ENCODE measurements at places on chromosomes 7 and 10. TPM values are rescaled to one million over a fixed set of nuclear protein-coding genes. Genes with fewer than 3 reads are reported as not detected.

Gene OLAH
- not detected for polyA plus RNA-seq

Gene RAMP3
- polyA plus RNA-seq = 5.6 TPM

- no peak for DNase-seq
Measured at GRCh38 chr10:73639286-73639685, 2.0 kb downstream of the MYOZ1 start.

GRCh38 chr10:119396709-119397071 is 145.8 kb downstream of the RGS10 start:
- no peak for DNase-seq

DNA sequence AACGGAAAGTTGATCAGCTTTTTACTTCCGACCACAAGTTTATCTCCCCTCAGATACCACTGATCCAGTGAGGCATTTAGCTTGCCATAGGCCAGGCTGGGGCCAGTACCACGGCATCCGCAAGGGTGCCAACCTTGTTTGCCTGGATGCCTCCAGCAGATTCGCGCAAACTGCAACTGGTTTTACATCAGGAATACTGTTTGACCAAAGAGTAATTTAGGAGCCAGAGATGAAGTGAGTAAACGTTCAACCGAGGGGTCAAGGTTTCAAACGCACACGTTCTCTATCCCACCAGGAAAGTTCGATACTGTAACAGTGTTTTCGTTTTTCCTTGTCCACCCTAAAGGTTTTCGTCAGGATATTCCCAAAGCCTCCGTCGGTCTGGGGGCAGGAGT is 266 bp upstream of the MDFIC start:
- peak; percentile 30 for DNase-seq

DNA sequence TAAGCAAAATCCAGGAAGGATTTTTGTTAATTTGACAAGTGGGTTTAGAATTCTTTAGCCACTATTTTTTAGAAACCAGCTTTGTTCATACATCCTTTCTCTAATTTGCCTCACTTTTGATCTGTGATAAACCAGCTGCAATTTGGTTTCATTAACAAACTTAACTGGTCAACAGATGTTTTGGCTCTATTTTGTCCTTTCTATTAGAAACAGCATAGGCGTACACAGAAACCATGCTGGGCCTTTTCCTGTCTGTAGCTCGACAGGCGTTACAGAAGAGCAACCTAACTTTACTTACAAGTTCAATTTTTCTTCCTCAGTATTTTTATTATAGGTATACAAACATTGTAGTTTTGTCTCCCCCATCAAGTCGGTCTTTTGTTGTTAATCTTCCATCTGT is 28.2 kb downstream of the KAT6B start:
- no peak for DNase-seq

DNA sequence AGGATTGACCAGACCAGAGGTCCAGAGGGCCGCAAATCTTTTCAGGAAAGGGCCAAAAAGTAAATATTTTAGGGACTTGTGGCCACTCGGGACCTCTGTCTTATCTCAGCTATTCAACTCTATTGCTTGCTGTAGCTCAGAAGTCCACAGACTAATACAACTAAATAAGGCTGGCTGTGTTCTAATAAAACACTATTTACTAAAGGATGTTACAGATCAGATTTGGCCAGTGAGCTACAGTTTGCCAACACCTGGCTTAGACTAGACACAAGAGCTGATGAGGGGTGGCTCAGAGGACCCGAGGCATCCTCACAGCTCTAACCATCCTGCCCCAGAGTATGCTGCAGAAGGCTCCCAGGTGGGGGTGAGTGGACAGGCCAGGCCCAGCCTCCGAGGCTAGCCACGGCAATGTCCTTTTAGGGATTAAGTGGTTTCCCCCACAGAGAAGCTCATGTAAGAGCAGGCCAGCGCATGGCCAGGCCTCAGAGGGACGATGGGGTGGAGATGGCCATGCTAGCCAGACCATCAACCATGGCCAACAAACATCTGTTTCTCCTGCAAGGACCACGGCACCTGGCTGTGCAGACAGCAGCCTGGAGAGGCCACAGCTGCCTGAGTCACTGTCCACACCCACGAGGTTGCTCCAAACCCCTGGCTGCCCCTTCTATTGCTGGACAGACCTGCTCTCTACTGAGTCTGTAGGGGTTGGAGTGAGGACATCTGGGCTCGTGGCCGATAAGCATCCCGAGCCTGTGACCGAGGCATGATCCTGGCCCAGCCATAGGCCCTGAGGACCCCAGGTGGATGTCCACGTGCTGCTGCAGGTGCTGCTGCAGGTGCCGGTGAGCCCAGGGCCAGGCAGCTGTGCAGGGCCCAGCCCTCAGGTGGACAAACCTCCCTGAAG is 76.5 kb downstream of the AFAP1L2 start:
- DNase-seq = peak; percentile 74

DNA sequence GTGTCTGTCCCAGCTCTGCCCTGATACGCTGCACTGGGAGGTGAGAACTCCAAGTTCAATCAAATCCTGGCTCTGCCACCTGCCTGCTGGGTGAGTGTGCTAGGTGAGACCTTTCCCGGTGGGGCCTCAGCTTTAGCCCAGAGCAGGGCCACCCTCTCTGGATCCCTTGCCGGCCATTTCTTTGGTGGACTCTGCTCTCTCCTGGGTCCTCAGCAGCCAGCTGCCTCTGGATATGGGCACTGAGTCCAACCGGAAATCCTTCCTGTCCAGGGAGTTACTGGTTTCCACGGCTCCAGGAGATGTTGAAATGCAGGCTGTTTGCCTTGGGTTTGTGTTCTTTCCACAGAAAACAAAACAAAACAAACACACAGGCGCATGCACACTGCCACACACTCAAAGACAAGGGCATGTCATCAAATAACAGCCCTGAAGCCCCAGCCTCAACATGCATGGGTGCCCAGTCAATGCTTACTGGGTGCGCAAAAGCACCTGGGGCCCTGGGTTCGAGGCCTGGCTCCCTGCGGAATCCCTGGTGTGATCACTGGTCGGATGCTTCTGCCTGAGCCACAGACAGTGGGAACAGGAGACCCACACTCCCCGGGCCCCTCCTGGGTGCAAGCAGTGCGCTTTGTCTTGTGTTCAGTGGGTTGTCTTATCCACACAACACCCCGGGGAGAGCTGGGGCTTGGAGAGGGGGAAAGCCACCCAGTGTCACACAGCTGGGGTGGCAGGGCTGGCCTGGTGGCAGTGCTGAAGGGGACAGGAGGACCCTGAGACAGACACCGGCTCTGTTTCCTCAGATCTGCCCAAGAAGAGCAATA is 33.1 kb downstream of the PPIF start:
- peak; percentile 76 for DNase-seq

DNA sequence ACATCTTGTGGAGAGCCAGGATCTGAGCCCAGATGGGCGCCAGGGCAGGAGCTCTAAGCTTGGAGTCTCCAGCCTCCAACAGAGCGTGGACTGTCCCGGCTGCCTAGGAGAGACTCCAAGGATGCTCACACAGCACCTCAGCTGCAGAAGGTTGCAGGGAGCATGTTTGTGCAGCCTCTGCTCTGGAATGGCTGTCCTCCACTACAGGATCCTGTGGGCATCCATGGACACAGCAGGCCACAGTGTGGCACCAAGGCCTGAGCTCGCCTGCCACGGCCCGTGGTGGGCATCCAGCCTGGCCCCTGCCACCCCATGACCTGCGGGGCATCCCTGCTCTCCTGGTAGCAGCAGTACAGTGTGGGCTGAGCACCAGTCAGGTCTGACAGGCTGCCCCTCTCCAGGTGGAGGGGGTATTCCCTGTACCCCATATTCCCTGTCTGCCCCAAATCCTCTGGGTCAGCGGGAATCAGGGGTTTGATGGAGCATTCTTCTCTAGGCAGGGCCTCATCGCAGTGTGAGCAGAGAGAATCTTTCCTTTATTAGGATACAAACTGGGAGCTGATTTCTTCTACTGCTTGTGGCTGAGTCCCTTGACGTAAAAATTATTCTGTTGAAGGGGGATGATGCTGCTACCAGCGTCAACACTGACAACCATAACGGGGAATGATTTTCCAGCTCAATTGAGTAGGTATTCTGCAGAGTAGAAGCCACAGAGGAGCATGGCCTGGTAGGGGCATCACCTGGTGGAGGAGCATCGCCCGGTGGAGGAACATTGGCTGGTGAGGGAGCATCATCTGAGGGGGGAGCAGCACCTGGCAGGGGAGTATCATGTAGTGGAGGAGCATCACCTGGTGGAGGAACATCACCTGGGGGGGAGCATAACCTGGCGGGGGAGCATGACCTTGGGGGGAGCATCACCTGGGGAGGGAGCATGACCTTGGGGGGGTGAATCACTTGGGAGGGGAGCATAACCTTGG is 60.6 kb downstream of the GLRX3 start:
- no peak for DNase-seq

Data from hindlimb muscle (tissue), 1 donor.